ENCODE measurements at places on chromosomes 1 and 21.

DNA sequence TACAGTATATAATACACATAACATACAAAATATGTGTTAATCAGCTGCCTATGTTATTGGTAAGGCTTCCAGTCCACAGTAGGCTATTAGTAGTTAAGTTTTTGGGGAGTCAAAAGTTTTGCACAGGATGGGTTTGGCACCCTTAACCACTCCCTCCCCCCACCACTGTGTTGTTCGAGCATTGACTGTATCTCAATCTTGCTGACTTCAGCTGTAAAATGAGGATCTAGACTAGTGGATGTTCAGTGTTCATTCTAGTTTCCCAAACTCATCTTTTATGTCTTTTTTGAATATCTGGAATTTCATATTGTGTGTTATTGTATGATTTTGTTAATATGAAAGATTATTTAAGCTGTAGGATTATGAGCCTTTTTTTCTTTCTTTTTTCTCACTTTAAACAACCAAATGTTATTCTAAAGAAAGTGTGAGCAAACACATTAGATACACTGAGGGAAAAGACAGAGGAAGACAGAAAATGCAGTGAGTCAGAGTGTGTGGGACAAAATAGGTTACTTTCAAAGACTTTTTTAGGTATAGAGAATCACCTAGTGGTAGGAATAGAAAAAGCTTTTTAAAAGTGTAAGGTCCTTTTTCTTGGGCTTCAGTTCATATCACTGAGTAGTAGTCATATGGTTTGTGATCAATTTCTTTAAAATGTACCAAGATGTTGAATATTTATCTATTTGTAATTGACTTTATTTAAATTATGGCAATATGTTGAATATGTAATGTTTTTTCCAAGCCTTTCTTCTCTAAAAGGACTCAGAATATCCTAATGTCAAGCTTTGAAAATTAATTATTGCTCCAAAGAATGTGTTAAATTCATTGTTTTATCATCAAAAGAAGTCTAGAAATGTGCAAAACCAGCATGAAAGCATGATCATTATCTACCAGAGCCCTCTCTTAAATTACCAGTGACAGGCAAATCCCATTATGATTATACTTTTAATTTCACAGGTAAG, 17.9 kb upstream of the CENPF start:
- DNase-seq, result no peak

GRCh38 chr1:118894836-118895235, 93.3 kb downstream of the TBX15 start:
- no peak for DNase-seq

- no peak for DNase-seq
Measured at GRCh38 chr1:48581270-48581669, 109.3 kb upstream of the SPATA6 start.

GRCh38 chr21:27158967-27159366, 192.1 kb upstream of the ADAMTS5 start:
- no peak for DNase-seq

DNA sequence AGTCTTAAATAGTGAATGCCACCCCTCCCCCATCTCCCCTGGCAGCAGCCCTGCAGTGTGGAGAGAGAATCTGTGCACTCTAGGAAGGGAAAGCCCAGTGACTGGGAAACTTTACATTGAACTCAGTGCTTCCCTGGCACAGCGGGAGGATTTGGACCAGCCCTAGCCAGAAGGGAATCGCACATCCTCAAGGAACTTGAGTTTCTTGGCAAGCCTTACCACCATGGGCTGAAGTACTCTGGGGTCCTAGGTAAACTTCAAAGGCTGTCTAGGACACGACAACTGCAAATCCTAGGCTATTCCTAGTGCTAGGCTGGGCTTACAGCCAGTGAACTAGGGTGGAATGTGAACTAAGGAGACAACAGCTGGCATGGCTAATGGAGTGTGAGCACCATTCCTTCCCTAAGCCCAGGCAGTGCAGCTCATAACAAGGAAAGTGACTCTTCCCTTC, 88.3 kb downstream of the COL24A1 start:
- DNase-seq, result no peak

DNA sequence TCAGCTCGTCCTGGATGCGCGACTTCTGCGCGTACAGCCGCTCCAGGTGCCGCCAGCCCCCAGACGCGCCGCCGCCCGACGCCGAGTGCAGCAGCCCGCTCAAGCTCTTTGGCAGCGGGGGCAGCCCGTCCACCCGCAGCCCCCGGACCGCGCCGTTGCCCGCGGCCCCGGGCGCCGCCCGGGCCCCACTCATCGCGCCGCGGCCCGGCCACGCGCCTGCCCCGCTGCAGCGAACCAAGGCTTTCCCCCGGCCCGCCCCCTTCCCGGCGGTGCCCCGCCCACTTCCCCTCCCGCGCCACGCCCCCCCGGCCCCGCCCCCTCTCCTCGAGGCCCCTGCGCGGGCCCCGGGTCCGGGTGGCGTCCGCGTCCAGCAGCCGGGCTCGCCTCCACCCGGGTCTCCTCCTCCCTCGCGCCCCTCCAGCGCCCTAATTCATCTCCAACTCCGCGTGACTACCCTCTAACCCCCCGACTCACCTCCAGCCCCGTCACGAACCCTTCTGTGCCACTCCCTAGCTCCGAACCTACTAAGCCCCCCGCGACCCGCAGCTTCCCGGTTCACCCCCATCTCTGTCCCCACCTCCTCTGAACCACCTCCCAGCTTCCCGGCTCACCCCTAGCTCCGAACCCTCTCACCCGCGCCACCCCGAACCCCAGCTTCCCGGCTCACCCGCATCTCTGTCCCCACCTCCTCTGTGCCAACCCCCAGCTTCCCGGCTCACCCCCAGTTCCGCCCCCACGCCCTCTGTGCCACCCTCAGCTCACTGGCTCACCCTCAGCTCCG, at the start of gene FAM89A:
Gene FAM89A, minus strand, starts transcription at position 236 of the 781 bp plus-strand sequence. Its CDS starts 43 bp downstream, at position 193.
- DNase-seq, result peak; percentile 82

DNA sequence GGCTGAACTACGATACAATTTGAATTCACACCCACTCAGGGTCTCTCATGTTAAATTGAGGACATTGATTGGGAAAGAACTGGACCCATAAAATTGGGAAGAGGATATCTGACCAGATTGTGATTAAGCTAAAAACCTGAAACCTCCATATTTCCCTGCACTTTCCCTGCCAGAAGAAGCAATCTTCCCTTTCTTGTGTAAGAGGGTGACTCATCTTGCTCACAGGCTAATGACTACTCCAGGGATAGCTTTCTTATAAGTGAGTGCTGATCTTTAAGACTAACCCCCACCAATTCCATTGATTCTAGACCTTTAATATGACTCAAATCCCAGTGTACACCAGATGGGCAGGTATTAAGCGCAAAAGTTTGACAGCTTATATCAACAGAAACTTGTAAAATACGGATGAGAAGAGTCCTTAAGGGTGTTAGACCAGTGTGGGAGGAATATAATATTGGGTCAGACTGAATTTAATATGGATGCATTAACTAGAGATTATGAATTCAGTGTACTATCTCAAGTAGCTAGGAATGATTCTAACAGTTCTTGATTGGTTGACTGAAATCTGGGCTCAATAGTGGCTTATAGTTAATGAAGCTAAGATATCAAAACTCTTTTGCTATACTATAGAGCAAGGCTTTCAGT, 12.1 kb upstream of the SGIP1 start:
- no peak for DNase-seq

GRCh38 chr1:213986020-213986924, 1.5 kb upstream of the PROX1 start:
- no peak for DNase-seq

DNA sequence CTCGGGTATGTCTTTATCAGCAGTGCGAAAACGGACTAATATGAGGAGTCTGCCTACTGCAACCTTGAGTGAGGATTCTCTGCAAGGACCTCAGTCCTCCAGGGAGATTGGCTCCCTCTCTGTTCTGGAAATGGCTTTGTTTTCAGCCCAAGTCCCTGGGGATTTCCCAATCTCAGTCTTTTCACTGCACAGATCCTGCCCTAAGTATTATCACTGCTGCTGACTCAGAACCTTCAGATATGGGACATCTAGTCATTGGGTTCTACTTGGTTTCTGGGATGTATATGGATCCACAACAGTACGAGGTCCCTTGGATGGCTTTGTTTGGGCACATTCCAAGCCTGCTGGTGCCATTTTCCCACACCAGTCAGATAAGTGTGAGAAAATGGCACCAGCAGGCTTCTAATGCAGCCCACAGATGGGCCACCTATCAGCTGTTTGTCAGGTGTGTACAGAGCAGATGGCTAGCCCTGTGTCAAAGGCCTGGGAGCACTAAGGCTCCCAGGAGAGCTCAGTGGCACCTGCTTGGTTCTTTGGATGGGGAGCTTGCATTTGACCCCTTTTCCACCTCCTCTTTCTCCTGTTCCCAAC, 27.4 kb downstream of the ELF3 start:
- DNase-seq, result no peak

GRCh38 chr1:173267453-173267945, 60.4 kb upstream of the TNFSF4 start:
- DNase-seq, result no peak

- no peak for DNase-seq
Measured at GRCh38 chr1:234989019-234989418, 139.6 kb downstream of the TOMM20 start.

GRCh38 chr1:47767741-47768100, 229.5 kb downstream of the TRABD2B start:
- no peak for DNase-seq

GRCh38 chr21:31597683-31598082, 61.8 kb upstream of the SOD1 start:
- no peak for DNase-seq

DNA sequence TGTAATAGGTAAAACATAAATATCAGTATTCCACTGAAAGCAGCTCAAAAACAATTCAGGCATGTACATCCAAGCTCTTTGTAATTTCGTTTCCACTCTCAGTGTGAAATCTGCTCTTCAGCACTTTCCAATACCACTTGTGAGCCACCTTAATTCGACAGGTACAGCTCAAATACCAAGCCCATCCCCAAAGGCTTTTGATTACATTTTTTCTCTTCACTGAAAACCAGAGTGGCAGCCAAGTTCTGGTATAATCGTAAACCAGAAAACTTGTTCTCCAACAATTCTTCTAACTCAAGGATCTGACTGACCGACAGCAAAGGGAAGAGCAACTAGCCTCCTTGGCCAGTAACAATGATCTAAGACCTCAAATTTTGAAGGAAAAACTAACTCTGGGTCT, 36.8 kb downstream of the FBXO42 start:
- DNase-seq, result no peak

All from activated naive CD8-positive, alpha-beta T cell treated with anti-CD3 and anti-CD28 coated beads, Interleukin-2, amount 10 ng/mL, durations not matched to agents 7 days and 5 days (primary cell).